ENCODE measurements at places on chromosomes 7 and 10. TPM values are rescaled to one million over a fixed set of nuclear protein-coding genes. Genes with fewer than 3 reads are reported as not detected.

GRCh38 chr10:52814506-52814905 is 41.9 kb upstream of the MBL2 start:
- no peak for DNase-seq

GRCh38 chr10:50579491-50580261 is 44.1 kb downstream of the SGMS1 start:
- DNase-seq, result peak; percentile 54

Gene TET1
- total RNA-seq, result 41.6 TPM

Gene GIMAP4
- 43.9 TPM for total RNA-seq

GRCh38 chr10:34346516-34347100 is 468.5 kb downstream of the PARD3 start:
- DNase-seq, result no peak

GRCh38 chr7:101625031-101625791 is 3.9 kb downstream of the MYL10 start:
- DNase-seq, result no peak

- DNase-seq, result no peak
Measured at GRCh38 chr7:20329389-20330238, 1.1 kb upstream of the ITGB8 start.

- DNase-seq, result no peak
Measured at GRCh38 chr7:24939416-24939815, 40.6 kb downstream of the OSBPL3 start.

- DNase-seq, result no peak
Measured at GRCh38 chr10:110495731-110496552, 1.8 kb upstream of the DUSP5 start.

DNA sequence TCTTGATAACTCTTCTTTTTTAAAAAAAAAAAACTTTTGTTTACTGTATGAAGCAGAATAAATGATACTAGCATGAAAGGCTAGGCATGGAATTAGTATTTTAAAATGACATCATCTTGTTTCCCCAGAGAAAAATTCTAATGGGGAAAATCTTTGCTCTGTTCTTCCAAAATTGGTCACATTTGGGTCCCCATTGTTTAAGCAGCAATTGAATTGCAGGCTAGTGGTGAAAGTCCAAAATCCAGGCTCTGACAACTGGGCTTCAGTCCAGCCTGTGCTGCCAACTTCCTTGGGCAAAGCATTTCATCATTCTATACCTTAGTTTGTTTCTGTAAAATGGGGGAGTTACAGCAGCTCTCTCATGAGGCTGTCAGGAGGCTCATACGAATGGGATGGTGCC is 726.4 kb downstream of the KCNMA1 start:
- DNase-seq, result no peak

Gene ARHGAP22
- 6.0 TPM for total RNA-seq

GRCh38 chr7:40175725-40176510 is 41.1 kb downstream of the SUGCT start:
- DNase-seq, result no peak

- no peak for DNase-seq
Measured at GRCh38 chr10:100570506-100570905, 34.8 kb downstream of the HIF1AN start.

GRCh38 chr7:43754596-43754995 is 3.9 kb upstream of the BLVRA start:
- DNase-seq, result no peak

DNA sequence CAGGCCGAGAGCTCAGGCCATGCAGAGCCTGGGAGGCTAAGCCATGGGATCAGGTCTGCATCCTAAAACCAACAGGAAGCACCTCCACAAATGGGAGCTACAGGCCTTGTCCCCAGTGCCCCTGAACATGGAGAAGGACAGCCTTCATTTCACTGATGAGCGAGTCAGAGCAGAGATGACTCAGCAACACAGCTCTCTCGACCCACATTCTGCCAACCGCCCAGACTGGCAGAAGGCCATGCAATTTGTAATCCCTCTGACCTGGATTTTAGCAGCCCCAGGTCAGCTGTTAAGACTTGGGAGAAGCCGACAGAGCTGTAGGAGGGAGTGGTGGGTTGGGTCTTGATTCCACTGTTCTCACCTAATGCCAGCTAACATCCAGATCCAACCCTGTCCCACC is 25.5 kb downstream of the VOPP1 start:
- no peak for DNase-seq

Gene CYP3A7
- total RNA-seq, result 0.21 TPM

DNA sequence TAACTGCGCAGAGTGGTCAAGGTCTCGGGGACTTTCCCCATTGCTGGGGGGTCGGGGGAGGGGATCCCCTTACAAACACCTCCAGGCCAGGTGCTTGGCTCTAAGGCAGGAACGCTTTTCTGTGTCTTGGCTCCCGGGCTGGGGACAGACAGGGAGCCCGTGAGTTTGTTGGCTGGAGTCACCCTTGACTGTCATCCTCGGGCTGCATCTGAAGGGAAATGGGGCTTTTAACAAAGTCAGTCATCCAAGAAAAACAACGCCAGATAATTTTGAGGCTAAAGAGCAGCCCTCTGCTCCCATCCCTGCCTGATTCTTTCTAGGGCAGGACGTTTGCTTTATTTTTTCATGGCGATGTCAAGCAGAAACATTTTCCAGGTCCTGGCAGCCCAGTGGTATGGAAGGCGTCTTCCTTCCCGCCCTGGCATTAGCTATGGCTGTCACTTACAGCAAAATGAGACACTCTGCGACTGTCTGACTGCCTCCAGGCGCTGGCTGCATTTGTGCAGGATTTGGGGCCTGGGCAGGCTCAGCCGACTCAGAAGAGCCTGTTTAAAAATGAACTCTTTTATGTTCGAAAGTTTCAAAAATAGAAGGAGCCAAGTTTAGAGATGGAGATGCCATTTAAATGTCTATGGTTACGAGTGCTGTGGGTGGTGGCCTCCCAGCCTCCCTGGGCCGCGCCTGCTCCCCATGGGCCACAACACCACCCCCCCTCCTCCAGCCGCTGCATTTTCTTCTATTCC is 54.7 kb upstream of the TNS3 start:
- no peak for DNase-seq

GRCh38 chr10:51699145-51699474 is 285 bp downstream of the CSTF2T start:
- no peak for DNase-seq

GRCh38 chr7:27972276-27972675 is 208.3 kb downstream of the JAZF1 start:
- DNase-seq, result no peak

- DNase-seq, result no peak
Measured at GRCh38 chr7:112286250-112287086, 80.0 kb downstream of the ZNF277 start.

Gene ADIRF
- 112 TPM for total RNA-seq

DNA sequence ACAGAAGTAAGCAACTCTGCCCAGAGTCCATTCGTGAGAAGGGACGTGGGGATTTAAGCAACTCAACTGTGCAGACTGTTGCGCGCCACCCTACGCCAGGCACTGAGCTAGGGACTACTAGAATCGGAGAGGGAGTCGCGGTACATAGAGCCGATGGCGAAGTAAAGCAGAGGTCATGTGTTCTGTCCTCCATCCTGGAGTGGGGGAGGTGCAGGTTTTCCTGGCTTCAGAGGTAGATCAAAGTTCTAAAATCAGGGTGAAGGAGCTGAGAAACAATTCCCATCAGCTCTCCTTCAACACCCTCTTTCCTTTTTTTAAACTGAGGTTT is 23.2 kb downstream of the SLC35G1 start:
- DNase-seq, result no peak
